ENCODE measurements at places on chromosomes 12 and 14. TPM values are rescaled to one million over a fixed set of nuclear protein-coding genes. Genes with fewer than 3 reads are reported as not detected.

DNA sequence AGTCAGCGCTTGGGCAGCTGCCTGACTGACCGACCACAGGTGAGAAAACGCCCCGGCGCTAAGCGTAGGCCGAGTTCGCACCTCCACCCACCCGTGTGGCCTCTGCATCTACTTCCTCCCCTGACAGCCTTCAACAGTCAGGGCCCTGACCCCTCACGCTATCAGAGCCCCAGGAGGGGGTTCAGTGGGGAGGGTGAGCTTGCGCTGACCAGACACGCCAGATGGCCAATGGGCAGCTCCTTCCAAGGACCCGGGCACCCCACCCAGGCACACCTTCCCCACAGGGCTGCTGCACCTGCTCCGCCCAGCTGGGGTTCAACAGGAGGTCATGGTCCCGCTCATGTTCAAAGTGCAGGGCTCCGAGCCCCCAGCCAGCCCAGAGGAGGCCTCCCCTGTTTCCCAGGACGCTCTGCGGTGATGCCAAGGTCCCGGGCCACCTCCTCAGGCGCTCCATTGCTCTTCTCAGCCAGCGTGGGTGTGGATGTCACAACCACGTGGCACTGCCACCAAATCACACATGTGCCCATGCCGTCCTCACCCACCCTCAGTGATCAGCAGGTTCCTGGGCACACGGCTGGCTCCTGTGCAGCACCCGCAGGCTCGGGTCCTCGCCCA, 48.7 kb upstream of the BCL11B start:
- DNase-seq: no peak

DNA sequence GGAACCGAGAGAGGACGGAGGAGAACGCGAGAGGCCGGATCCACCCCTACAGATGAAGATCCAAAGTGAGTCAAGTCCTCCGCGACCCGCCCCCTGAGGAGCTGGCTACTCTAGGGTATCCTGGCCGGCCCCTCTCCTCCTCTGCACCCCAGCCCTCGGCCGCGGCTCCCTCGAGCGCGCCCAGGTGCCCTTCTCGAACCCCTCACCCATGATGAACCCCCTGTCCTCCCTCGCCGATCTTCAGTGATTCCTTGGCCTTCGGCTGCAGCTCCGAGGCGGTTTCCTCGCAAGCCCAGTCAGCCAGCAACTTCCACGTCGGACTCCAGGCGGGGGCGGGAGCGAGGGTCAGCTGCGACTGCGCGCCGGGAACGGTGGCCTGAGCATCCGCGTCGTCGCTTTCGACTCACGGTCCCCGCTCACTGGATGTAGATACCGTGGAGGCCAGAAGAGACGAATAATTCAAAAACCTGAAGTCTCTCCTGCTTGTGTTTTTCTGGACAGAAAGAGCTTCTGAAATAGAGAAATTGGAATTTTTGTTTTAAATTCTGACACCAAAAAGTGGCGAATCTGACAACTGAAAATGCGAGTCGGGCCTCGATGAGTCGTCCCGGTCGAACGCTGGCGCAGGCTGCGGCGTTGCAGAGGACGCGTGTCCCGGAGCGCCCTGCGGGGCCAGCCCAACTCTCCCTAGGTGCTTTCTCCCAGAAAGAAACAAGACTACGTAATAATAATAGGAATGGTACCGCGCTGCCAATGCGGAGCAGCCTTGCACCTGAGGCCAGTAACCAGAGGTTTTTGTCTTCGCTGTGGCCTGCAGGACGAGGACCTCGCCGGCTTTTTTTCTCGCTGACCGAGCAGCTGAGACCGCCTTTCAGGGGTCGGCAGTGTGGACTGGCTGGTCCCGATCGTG, at the start of gene ARL1:
Gene ARL1, minus strand, starts transcription at position 337 of the 910 bp plus-strand sequence. Its CDS starts 127 bp downstream, at position 210.
- peak; percentile 95 for DNase-seq

DNA sequence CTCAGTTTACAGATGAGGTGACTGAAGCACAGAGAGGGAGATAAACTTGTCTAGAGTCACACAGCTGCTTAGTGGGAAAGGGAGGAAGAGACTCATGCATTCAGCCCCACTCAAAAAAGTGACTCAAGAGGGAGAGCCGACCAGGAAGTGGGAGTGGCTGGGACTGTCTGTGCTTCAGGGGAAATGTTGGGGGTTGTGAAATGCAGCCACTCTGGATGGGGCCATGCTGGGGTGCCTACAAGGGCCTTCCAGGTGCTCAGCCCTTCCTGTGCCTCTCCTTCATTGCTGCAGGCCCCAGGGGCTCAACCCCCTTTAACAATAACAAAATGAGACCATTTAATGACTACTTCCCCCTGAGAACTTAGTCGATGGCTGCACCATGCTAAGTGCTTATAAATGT, 41.8 kb downstream of the CACNA1C start:
- DNase-seq: peak; percentile 66

DNA sequence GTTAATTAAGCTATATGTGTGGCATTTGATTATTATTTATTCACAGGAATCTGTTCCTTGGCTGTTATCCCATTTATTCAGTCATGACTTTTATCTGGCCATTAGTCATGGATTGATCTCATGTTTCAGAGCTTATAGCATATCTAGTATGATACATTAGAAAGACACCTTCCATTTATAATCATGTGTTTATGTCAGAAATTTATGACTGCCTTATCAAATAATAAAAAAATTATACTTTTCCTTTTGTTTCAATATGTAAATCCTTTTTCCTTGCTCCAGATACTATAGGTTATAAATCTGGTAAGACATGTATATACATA, 248.0 kb upstream of the PDE3A start:
- no peak for DNase-seq

- no peak for DNase-seq
These were observed 2.1 kb downstream of the IFI27L2 start for GRCh38 chr14:94127330-94127729.

DNA sequence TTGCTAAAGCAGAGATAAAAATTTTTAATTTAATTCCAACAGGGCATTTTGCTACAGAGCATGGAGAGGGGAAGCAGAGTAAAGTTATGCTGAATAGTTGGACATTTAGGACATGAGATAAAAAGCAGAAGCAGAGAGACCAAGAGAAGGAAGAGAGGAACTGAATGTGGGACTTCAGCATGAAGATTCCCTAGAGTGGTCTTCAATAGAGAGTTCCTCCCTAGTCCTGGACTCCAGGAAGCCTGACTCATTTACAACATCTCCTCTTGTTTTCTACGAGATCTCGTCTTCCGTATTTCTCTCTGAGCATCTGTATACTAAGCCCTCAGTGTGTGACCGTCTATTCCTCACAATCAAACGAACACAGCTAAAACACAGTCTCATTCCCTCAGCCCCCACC, 35.2 kb upstream of the IFT81 start:
- DNase-seq: no peak

DNA sequence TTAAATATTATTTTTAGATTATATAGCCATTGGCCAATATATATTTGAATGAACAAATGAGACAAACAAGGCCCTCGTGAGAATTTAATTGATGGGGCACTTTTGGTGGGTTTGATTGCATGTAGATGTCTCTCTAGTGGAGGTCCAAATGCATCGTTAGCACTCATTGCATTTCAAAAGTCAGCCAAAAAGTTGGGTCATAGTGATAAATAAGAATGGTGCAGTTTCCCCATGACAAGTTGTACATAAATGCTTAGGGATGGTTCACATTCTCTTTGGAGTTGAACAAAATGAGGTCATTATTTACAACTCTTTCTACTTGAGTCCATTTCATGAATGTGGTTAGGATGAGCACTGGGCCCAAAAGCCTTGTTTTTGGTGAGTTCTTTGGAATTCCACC, 1.0 kb downstream of the BEST3 start:
- DNase-seq: no peak

DNA sequence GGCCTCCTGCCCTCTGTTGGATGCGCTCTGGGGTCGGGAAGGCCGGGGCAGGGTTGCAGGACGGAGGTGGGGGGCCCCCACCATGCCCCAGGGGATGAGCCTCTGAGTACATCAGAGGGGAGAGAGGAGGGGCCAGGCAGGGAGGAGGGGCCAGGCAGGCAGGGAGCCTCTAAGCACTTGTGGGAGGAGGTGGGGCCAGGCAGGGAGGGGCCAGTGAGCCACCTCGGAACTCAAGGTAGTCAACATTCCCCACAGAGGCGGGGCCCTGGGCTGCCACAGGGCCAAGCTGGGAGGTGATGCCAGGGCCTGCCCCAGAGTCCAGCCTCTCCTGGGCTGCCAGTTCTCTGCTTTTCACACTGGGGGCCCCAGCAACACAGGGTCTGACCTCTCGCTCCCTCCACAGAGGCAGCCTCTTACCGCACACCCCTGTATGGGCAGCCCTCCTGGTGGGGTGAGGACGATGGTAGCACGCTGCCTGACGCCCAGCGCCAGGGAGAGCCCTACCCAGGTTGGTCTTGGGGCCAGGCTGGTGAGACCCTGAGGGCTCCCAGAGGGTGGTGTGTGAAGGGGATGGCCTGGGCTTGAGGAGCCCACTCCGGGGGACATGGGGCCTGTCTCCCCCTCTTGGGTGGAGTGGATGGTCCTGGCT, 17.4 kb downstream of the CEP170B start:
- peak; percentile 86 for DNase-seq

GRCh38 chr12:68040450-68041075, 51.3 kb downstream of the IFNG-AS1 start:
- no peak for DNase-seq

GRCh38 chr12:124720004-124720680, 143.5 kb downstream of the SCARB1 start:
- no peak for DNase-seq

GRCh38 chr12:14982562-14982961, 9.7 kb downstream of the PDE6H start:
- DNase-seq: no peak

DNA sequence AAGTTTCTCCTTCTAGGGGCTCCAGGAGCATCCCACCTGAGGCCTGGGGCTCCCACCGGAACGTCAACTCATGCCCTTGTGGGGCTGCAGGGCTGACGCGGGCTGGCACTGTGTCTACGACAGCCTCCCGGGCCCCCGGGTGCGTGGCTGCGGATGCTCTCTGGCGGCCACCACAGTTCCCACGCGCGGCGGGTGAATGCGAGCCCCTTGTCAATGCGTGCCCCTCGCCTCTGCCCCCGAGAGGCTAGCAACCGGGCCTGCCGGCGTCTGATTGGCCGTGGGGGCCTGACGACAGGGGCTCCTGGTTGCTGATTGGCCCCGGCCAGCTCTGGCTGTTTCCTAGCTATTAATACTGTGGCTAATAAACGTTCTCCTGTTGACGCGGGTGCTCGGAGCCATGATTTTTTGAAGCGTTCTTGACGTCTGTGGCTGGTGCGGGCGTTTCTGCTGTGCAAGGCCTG, 1.8 kb upstream of the MEG3 start:
- DNase-seq: no peak

The NID2 gene
- 17.9 TPM for total RNA-seq

The KRT2 gene
- not detected for total RNA-seq

The CAPZA3 gene
- not detected for total RNA-seq

The CACNA2D4 gene
- total RNA-seq: 5.5 TPM

The FGF6 gene
- total RNA-seq: not detected

The KRT7 gene
- 664 TPM for total RNA-seq

All from upper lobe of right lung (tissue), 1 donor.